ENCODE measurements at places on chromosomes 11 and 22. TPM values are rescaled to one million over a fixed set of nuclear protein-coding genes. Genes with fewer than 3 reads are reported as not detected.

GRCh38 chr11:11537871-11538270 lies 83.9 kb downstream of the GALNT18 start:
- no peak for DNase-seq

Gene ALDH3B1
- total RNA-seq: 0.22 TPM

DNA sequence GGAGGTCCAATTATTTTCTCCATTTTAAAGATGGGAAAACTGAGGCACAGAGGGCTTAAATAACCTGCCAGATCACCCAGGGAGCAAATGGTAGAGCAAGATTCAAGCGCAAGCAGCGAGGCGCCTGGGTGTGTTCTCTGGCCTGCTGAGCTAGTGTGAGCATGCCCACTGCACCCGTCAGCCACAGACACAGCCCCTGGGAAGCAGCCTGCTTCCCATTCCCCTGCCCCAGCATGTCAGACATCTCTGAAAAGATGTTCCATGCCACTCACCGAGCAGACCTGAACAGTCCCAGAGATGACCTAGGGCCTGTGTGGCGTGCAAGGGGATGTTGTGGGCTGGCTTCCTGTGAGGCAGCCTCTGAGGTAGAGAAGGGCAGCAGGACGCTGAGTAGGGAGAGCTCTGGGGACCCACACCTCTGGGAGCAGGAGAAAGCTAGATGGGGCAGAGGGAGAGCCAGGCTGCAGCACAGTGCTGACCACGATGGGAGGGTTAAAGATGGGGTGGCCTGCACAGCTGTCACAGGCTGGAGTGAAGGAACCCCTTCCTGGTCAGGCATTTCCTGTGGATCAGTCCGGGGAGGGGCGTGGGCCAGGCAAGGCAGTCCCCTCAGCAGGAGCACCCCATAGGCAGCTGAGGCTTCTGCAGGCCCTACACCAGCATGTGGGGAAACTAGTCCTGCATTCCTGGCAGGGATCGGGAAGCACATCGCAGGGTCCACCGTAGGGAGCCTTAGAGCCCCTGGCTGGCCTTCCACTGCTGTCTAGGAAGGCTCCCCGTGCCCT lies 101.4 kb downstream of the GALNT18 start:
- DNase-seq: no peak

Gene OR8D4
- total RNA-seq: not detected

DNA sequence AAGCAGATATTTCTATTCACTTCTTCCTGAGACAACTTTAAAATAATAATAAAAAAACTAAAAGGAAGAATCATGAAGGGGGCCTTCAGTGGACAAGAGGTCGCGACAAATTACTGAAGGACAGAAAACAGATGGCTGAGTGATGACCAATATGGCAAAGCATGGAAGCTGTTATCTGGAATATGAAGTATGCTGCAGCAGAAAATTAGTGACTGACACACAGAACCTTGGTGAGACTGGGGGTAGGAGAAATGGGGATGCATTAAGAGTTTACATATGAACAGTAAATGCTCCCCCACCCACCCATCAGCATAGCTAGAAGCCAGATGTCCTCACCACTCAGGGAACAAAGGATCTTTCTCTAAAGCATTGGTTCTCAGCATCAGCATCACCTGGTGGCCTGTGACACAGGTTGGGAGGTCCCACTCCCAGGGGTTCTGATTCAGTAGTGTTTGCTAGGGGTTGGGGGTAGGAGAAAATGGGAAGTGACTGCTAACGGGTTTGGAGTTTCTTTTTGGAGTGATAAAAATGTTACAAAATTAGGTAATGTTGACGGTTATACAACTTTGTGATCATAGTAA lies 59.7 kb downstream of the NARS2 start:
- no peak for DNase-seq

GRCh38 chr11:126711977-126712625 lies 288.5 kb downstream of the KIRREL3 start:
- no peak for DNase-seq

GRCh38 chr11:72535194-72535547 lies 100.8 kb upstream of the CLPB start:
- DNase-seq: no peak

Gene IGF2
- total RNA-seq: 21.5 TPM

Gene SCGB1D2
- total RNA-seq: not detected

GRCh38 chr22:19941365-19942082 lies at the start of the genes COMT and TXNRD2:
Gene COMT (plus strand): TSS chr22:19941772. CDS start chr22:19962527, 20,755 bp downstream.
Gene TXNRD2 (minus strand): TSS chr22:19941818. CDS start chr22:19941803, 15 bp downstream.
- peak; percentile 62 for DNase-seq

- DNase-seq: no peak
Measured at GRCh38 chr11:12502046-12502445, 124.7 kb downstream of the PARVA start.

DNA sequence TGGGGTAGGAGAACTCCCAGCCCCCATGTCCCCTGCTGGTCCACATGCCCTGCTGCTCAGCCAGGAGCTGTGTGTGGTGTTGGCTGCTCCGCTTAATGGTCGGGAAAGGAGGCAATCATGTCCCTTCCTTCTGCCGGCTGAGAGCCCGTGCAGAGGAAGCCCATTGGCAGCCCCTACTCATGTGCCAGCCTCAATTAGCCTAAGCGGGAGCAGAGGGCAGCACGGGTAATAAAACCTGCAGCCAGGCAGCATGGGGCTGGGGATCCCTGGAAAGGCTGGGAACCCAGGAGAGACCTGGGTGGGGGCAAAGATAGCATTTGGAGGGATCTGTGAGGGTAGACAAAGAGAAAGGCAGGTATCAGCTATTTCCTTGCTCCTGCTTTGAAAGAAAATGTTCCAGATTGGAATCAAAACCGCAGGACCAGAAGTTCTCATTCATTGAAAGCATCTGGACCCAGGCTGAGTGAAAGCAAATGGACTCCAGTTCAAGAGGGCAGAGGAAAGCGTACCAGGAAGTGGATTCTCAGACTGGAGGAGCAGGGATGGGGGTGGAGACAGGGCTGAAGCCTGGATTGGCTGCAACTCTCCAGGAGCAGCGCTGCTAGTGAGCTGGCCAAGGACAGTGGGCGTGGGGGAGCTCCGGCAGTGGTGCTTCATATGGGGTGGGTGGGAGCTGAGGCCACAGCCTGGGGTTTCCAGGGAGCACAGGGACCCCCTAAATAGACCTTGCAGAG lies 103.4 kb upstream of the NECTIN1 start:
- DNase-seq: no peak

GRCh38 chr11:20211691-20212090 lies 51.4 kb upstream of the DBX1 start:
- DNase-seq: no peak

GRCh38 chr22:32338757-32339156 lies 18.9 kb upstream of the RFPL3 start:
- DNase-seq: no peak

- no peak for DNase-seq
Measured at GRCh38 chr11:119336744-119337469, 2.6 kb downstream of the RNF26 start.

Gene MS4A4E
- total RNA-seq: not detected

DNA sequence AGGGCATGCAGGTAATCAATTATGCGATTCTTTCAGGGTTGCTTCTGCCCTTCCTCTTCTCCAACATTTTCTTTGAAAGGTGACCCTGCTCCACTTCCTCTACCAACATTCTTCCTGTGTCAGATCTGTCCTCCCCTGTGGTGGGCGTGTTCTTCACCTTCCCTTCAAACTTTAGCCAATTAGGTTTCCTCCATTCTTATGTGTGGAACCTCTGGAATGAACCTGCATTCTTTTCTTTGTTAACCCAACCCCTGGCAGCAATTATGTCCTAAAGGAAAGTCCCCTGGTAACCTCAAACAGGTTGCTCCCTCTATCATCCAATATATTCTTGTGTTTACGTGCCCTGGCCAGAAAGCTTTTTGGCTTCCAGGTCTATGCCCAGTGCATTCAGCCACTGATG lies 22.4 kb downstream of the KIRREL3 start:
- no peak for DNase-seq

DNA sequence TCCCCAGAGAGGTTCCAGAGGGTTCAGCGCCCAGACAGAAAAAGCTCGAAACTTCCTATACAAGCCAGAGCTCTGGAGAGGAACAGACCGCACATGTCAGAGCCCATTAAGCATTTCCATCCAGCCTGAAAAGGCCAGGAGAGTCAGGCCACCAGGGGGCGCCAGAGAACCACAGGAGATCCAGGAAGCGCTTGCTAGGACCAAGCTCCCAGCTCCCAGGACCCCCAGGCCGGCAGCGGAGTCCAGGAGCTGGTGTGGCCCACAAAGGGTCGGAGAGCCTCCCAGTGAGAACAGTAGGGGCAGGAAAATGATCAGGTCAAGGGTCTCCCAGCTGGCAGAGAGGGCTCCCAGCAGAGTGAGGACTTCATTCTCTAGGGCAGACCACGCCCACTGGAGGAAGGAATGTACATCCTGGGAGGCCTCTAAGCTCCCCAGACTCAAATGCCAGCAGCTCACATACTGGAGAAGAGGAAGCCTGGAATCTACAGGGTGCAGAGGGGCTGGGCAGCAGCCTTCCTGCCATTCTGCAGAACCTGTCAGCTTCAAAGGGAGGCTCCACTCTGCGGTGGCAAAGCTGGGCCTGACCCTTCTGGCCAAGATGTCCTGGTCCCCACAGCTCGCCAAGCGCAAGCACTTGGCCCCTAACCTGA lies 2.1 kb upstream of the MEI1 start:
- peak; percentile 99 for DNase-seq

Gene GCAT
- 11.9 TPM for total RNA-seq

DNA sequence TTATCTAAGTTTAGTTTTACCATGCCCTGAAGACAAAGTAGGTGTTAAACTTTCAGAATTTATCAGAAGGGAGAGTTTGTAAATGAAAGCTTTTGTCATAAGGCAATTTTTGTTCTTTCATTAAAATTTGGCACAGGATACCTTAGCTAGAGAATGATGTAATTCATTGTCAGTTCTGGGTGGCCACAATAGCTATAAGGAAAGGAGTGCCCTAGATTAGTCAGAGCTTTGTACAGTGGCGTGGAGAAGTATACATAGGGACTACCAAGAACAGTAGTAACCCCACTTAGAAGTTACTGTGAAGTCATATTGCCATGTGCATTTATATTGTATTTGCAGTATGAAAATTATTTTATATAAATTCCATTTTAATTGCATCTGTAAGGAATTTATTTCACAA lies 126.3 kb upstream of the CARD18 start:
- no peak for DNase-seq

- DNase-seq: no peak
Measured at GRCh38 chr11:47911149-47911548, 63.0 kb upstream of the NUP160 start.

- DNase-seq: no peak
Measured at GRCh38 chr11:22234743-22235142, 41.9 kb downstream of the ANO5 start.

Gene PLAAT5
- 11.2 TPM for total RNA-seq

DNA sequence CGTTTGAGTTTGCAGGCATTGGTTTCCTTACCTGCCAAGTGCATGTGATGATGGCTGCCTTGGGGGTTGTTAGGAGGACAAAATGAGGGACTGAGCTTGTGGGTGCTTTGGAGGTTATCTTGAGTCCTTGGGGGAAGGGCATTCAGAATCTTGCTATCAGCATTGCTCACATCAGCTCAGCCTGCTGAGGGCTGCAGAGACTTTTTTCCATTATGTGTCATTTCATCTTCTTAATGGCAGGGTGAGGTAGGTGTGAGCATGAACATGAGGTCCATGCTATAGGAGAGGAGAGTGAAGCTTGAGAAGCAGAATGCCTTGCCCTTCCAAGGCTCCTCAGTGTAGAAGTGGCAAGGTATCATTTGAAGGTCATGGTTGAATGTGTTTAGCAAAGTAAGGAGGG lies 112.3 kb downstream of the MIAT start:
- no peak for DNase-seq

GRCh38 chr11:134640971-134641968 lies 229.2 kb upstream of the B3GAT1 start:
- DNase-seq: no peak

GRCh38 chr22:35621451-35621850 lies 4.3 kb upstream of the MB start:
- DNase-seq: no peak

DNA sequence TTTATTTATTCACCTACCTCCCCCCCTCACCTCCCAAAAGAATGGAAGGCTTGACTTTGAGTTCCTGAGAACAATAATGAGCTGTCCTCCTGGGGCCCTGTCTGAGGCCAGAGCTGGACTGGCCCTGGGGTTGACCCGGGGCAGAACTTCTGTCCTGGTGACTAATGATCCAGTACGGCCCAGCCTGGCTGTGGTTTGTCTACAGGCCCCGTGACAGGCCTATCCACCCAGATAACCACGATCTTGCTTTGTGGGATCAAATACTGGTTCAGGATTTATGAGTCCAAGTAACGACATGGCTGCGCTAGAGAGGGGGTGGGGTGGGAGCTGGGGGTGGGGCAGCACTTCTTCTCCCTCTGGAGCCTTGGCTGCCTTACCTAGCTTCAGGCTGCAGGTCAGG lies 81.5 kb downstream of the WT1 start:
- no peak for DNase-seq

DNA sequence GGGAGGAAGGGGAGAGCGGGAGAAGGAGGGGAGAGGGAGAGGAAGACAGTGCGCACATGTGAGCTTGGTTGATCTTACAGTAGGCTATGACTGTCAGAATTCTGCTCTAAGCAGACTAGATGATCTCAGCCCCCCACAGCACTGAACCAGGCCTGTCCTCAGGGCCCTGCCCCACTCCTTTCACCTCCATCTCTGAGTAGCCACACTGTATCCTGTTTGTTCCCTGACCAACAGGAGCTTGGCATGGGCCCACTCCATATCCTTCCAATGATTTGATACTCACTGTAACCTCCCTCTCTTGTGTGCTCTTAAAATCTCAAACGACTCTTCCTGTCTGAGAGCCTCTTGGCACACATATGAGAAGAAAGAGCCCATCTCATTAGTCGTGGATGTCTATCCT lies 86.1 kb upstream of the PARVA start:
- no peak for DNase-seq

Gene OR52N4
- not detected for total RNA-seq

DNA sequence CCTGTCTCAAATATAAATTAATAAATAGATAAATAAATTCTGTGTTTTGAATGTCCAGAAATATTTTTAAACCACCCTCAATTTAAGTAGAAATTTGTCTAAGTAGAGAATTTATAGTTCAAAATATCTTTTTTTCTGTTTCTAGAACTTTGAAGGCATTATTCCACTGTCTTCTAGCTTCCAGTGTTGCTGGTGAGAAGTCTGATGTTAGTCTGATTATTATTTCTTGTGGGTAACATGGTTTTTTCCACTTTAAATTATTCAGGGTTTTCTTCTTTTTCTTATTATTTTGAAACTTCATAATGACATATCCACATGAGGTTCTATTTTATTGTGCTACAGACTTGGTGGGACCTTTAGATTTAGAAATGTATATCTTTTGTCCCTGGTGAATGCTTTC lies 46.4 kb upstream of the HEPHL1 start:
- DNase-seq: no peak
